ENCODE measurements at places on chromosomes 13 and 19. TPM values are rescaled to one million over a fixed set of nuclear protein-coding genes. Genes with fewer than 3 reads are reported as not detected.

GRCh38 chr19:43739439-43740235, 15.1 kb downstream of the SMG9 start:
- no peak for DNase-seq

DNA sequence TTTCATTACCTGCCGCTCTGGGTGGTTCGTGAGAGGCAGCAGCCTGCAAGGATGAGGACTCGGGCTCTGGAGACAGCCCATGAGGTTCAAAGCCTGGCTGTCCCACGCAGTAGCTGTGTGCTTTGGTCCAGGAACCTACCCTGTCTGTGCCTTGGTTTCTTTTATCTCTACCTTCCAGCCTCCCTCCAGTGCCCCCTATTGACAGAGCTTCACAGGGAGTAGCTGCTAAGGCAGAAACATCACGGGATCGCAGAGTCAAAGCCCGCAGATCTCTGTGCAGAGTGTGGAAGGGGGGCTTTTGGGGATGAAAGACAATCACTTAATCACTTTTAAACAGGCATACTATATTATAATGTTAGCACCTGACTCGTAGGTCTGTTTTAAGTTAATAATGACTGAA, 16.2 kb downstream of the ZNF71 start:
- no peak for DNase-seq

DNA sequence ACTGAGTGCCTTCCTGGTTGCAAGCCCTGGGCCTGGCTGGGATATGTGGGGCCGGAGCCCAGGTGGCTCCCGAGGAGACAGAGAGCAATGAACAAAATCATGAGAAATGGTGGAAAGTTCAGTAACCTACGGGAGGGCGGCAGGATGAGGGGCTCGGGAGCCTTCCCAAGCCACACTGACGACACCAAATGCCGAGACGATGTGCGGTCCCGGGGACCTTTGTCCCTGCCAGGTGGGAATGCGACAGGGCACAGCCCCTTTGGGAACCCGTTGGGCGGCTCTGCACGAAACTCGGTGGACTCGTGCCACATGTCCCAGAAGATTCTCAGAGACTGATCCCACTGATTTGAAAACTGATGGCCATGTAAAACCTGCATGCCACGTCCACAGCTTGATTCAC, 11.7 kb upstream of the ZNF14 start:
- no peak for DNase-seq

GRCh38 chr19:55640043-55640576, 692 bp upstream of the ZNF580 start:
- no peak for DNase-seq

DNA sequence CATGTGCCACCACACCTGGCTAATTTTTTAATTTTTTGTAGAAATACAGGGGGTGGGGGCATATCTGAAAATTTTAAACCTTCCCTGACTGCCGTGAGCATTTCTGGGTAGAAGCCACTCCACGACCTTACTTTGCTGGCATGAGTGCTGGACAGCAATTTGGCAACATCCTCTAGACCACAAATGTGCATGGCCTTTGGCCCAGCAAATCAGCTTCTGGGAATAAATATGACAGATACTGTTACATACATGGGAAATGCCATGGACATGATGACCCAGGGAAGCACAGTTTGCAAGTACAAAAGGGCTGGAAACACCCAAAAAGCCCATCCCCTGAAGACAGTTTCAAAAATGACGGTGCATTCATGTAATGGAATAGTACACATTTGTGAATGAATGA, 3.2 kb upstream of the PVR start:
- DNase-seq = no peak

The PRKCG gene
- not detected for total RNA-seq

The PET100 gene
- total RNA-seq = 19.5 TPM

The UBL5 gene
- total RNA-seq = 581 TPM

Data from esophagus muscularis mucosa (tissue), 4 donors.